ENCODE measurements at places on chromosomes 1 and 21.

DNA sequence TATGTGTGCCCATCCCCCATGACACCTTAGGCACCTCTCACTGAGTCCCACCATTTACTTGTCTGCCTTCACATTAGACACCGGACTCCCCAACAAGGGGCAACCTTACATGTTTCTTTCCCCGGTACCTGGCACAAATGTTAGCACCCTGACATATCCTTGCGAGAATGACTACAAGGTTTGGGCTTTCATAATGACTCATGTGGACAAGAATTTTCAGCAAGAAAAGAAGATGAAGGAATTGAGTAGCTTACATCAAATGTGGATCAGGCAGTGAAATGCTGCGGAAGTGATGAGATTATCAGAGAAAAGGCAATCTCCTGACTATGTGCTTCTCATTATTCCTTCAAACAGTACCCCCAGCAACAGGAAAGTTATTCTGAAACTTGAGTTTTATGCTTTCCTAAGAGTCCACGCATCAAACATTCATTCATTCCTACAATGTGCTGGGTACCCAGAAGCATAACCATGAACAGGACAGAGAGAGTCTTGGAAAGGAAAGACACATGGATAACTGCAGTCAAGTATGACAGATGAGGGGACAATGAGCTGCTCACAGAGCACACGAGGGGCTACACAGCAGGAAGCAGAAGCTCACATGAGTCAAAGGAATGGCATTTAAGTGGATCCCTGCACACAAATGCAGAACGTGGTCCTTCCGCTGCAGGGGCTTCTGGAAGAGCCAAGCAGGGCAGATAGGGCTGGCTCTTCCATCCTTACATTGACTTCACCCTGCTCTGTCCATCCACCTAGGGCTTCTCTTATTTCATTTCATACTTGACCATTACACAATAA lies 112.1 kb downstream of the PCNX2 start:
- DNase-seq, result no peak

DNA sequence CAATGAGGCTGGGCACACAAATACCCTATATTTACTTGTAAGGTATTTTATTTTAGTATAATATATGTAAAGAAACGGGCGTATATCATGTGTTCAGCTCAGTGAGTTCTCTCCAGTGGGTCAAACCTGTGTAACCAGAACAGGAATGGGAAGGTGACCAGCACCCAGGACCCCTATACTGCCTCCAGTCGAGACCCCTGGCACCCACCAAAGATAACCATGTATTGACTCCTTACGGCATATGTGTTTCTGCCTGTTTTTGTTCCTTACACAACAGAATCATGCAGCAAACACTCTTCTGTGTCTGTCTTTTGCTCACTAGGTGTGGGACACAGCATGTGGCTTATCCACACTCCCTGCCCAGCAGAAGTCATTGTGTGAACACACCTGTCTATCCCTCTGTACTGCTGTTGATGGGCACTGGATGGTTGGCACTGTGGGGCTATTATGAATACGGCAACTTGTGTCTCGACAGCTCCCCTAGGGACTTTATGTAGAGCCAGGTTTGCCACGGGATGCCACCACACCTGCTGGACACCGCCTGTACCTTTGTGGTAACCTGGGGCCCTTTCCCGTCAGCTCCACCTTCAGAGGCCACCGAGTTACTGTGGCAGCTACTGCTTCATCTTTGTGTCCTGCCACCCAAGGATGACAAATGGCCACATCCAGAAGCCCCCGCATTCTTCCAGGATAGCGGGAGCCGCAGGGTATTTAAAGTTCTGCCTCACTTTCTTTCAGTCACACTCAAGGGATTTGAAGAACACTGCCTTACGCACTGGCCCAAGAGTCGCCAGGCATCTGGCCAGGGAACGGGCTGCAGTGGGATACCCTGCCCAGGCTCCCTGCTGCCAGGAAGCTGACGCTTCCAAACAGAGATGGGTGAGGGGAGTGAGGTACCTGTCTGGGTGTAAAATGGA lies 23.5 kb upstream of the C2CD2 start:
- DNase-seq, result no peak

- no peak for DNase-seq
Measured at GRCh38 chr1:35369922-35370671, 101.6 kb downstream of the ZMYM4 start.

GRCh38 chr1:87523466-87523865 lies 194.8 kb downstream of the LMO4 start:
- no peak for DNase-seq

DNA sequence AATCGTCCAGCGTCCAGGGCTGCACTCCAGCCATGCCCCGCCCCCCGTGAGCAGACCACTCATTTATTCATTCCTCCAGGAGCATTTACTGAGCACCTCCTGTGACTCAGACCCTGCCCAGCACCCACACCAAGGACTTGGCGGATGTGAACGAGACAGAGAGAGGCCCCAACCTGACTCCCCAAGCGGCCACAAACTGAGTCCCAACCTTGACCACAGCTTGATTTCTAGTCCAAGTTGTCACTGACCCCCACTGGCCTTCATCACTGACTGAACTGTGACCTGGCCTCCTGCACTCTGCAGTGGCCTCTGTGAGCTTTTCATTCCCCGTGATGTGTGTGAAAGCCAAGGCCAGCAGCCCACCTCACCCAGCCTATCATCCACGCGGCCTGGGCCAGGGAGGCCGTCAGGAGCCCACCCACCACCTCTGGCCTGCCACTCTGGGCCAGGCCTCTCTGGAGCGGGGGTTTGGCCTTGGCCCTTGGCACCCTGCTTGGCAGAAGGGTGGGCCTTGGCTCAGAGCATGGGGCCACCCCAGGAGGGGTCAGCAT lies 19.3 kb upstream of the RUNX3 start:
- no peak for DNase-seq

GRCh38 chr1:53088616-53089300 lies 26.7 kb downstream of the PODN start:
- no peak for DNase-seq

DNA sequence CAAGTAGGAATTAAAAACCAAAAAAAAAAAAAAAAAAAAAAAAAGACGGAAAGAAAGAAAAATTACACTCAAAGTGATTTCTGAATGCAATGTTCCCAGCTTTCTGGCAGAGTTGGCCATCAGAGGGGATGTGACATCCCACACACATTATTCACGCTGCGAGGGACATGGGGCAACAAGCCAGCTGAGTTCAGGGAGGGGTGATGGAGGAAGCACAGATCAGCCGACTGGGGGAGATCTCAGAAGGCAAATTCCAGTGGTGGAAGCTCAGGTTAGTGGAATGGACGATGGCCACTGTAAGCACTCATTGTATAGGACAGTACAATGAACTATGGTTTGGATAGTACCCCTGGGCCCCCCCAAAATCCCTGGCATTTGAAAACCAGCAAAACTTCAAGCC lies 311.9 kb downstream of the PCP4 start:
- no peak for DNase-seq

DNA sequence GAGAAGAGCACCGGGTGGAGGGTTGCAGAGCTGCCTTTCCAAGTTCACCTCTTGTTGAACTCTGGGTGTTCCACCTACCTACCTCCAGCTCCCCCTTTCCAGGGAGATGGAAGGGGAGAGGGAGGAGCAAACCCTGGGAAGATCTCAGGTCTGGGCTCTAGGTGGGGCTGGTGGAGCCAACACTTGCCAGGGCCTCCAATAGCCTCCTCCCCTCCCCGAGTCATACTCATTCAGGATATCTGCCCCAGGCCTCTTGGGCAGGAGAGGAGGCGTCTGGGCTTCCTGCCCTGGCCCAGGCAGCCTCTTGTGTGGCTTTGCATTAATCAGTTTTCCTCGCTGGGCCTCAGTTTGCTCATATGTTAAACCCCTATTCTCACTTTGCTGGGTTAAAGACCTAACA lies 13.4 kb downstream of the RAP1GAP start:
- DNase-seq, result no peak

DNA sequence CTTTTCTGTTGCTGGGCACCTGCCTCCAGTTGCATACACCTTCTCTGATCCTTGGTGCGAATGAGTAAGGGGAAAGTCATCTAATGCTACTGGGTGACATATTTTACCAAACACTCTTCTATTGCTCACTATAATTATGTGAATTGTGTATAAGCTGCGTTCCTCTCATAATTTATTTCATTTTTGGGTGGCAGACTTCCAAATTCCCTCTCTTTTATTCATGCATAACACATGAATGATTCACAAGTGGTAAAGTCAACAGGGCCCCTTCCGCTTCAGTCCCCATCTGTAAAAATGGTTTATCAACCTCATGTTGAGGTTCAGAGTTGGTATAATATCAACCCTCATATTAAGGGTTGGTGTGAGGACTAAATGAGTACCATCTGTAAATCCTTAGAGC lies 3.2 kb upstream of the QSOX1 start:
- DNase-seq, result no peak

DNA sequence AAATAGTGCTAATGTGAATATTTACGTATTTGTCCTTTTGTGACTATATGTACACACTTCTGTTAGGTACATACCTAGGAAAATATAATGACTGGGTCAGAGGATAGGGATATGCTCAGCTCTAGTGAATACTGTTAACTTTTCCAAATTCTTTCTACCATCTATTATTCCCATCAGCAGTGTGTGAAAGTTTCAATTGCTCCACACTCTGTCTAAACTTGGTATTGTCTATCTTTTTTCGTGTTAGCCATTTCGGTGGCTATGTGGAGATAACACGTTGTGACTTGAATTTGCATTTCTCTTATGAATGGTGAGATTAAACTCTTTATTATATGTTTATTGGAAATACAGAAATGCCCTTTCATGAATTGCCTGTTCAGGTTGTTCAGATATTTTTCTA lies 22.7 kb upstream of the LELP1 start:
- no peak for DNase-seq

GRCh38 chr21:44737706-44738354 lies 26.5 kb upstream of the TSPEAR start:
- no peak for DNase-seq

DNA sequence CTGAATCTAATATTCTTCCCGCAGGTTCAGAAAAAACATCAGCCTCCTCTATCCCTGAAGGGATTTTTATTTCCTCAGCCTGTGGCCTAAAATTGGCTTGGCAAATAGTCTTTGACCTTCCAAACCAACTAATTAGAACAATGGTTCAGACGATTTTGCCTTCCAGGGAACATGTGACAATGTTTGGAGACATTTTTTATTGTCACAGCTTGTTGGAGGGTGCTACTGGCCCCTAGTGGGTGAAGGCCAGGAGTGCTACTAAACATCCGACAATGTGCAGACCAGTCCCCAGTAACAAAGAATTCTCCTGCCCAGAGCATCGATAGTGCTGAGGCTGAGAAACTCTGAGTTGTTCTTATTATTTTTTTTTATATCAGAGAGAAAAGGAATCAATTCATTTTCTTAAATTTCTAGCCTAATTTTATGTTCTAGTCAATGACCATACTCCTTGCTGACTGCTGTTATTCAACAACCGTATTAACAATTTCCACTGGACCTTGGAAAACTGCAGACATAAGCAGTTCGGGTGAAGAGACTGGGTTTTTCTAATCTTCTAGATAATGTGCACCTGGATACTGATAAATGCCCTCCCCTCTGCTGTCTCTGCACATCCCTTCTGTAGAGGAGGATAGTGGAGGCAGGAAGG lies 280.7 kb downstream of the LMX1A start:
- no peak for DNase-seq

DNA sequence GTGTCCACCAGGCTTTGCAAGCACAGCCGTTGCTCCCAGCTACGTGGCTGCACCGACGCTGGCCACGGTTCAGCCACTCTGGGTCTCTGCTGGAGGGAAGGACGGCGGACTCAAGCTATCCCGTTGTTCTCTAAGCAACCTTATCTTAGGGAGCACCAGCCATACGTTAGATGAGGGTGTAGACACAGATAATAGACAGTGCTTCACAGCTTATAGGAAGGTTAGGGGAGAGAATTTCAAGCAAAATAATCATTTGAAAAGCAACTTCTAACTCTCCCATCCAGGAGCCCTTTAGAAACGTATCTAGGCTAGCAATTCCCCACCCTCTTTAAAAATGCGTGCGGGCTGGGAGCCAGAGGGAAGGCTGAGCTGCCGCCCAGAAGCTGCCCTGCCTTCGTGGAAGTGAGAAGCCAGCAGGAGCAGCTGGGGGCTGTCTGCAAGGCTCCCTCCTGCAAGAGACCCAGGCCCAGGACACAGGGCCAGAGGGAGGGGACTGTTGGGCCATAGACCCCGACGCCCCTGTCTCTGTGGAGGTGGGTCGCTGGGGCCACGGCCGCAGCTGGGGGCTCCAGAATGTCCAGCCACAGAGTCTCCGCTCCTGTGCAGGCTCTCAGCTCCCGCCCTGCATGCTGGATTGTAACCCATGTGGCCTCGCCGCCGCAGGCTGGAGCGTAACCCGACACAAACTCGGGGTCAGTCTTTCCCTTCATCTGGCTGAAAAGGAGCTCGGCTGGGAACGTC lies 31.2 kb upstream of the COL6A2 start:
- DNase-seq, result no peak

- DNase-seq, result no peak
Measured at GRCh38 chr1:191206513-191207207, 729.0 kb upstream of the BRINP3 start.

DNA sequence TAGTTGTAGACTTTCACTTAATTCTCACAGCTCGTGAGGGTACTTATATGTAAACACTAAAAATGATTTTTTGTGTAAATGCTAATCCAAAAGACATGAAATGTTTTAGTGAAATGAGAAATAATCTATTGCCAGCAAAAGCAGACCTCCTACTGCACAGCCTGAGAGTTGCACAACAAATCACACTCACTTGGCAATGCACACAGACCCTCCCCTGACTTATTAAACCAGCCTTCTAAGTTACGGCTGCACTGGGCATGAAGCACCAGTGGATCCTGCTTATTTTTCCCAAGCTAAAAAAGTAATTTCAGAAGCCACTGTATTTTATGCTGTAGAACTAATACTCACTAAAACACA lies 10.3 kb downstream of the ERRFI1 start:
- DNase-seq, result no peak

GRCh38 chr1:37478451-37478881 lies 4.1 kb downstream of the ZC3H12A start:
- peak; percentile 51 for DNase-seq

- DNase-seq, result no peak
Measured at GRCh38 chr1:108560189-108560873, 431 bp downstream of the EEIG2 start.

DNA sequence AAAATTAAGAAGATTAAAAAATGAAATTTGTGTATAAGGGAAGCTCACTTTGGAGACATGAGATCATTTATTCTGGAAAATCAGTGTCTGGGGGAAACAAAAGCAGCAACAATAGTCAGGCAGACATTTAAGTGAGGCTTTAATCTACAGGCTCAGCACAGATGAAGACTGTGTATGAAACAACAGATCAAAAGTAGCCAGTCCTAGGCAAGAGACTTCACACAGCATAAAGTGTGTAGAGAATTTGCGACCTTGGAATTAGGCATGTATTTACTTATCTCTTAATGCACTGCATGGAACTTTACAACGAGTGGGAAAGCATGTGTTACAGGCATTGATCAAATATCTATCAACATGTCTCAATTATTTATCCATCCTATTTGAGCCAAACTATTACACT lies 1099.9 kb downstream of the PLA2G4A start:
- DNase-seq, result no peak

GRCh38 chr1:180598333-180598974 lies 33.4 kb upstream of the XPR1 start:
- DNase-seq, result no peak

- DNase-seq, result no peak
Measured at GRCh38 chr21:45535341-45536081, 6.7 kb downstream of the SLC19A1 start.
